ENCODE measurements at places on chromosomes 2 and 18.

- no peak for DNase-seq
These were observed 199.1 kb upstream of the SLC14A2 start for GRCh38 chr18:45416168-45416567.

GRCh38 chr2:217993817-217994463 is 8.9 kb downstream of the TNS1 start:
- DNase-seq: peak; percentile 32

GRCh38 chr18:38167623-38168022 is 602.0 kb upstream of the CELF4 start:
- no peak for DNase-seq

GRCh38 chr18:36533446-36534153 is 236.1 kb downstream of the FHOD3 start:
- no peak for DNase-seq

DNA sequence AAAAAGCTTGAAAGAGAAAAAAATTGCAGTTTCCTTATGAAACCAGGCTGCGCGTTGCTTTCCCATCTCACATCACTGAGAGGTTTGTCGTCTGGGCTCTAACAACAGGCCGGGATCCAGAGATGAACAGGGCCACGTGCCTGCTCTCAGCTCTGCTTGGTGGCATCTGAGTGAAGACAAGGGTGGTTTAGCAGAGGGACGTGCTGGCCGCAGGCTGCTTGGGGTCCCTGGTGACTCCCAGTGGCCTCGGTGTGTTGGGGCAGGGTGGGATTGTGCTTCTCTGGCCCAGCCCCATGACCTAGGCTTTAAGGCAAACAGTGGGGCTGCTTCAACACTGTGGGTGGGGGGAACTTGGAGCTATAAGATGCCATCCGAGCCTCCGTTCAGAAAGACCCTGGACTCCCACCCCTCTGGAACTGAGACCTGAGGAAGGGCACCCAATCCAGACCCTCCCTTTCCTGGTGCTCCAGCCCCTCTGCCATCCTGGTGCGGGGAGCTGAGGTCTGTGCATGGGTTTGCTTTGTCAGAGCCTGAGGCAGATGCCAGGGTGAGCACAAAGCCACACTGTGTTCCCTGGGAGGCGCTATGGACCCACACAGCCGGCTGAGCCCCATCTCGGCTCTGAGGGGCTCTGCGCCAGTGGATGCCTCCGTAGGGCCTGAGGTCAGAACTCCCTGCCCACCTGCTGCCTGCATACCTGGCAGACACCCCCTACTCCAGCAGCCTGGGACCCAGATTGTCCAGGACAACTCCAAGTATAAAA is 18.4 kb upstream of the HPCAL1 start:
- no peak for DNase-seq

- DNase-seq: no peak
These were observed 244.5 kb upstream of the ID2 start for GRCh38 chr2:8437228-8437948.

DNA sequence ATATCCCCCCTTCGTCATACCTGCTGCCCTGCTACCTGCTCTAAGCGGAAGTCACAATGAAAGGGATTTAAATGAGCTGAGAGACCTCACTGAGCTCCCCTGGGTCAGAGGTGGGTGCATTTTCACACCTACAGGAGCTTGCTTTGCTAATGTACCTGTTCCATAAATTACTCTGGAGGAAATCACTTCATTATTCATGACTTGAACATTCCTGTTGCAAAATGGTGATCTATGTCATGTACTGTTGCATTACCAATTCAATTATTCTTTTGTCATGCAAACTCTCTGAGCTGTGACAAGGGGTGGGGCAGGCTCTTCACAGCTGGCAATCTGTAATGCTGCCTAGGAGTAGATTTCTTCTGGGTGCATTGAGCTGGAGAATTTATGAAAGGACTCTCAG is 761.3 kb downstream of the TSN start:
- no peak for DNase-seq

GRCh38 chr2:71897137-71897480 is 250.6 kb downstream of the CYP26B1 start:
- DNase-seq: no peak

DNA sequence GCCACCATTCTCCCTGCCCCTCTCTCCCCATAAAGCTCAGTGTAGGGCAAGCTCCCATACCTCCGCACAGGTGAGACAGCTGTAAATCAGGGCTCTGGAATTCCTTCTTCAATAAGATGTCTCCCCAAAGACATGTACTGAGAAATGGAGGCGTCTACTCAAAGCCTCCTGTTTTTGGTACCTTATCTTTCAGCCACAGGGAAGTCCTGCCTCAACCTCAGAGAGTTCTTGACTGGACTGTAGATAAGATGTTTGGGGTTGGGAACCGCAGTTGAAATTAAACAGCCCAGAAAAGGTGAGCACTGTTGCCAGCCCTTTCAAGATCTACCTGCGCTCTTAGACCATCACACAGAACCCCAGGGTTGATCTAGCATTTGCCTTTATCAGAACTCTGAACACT is 1.4 kb upstream of the GALNT14 start:
- DNase-seq: no peak

DNA sequence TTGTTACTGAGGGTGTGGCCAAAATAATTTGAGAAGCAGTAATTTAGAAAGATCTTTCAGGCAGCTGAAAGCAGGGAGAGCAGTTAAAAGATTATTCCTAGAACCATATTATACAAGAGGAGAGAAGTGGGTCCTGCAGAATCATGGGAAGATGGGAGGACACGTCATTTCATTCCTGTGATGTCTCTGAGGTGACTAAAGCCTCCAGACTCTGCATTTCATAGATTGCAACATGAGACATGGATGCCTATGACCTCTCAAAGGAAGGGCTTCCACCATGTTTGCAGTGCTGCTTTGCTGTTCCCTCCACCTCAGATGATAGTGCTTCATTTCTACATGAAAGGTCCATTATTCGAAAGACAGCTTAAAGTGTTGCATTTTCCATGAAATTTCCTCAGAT is 788.4 kb downstream of the TSN start:
- no peak for DNase-seq

- DNase-seq: no peak
These were observed 42.1 kb downstream of the CALCRL start for GRCh38 chr2:187405921-187406320.

- no peak for DNase-seq
These were observed 23.4 kb downstream of the AMER3 start for GRCh38 chr2:130778781-130779180.

DNA sequence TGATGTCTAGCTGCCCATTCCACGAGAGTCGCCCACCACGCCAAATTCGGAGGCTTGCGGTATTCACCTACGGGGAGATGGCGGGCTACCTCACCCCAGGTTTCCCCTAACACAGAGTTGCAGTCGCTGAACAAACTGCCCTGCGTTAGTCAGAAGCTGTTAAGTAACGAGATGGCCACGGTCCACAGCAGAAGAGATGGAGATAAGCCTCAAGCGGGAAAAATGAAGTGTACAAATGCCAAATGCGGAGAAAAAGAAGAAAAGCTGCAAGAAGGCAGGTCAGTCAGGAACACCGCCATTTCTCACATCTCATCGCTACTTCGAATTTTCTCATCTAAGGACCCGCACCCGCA is 425 bp downstream of the ASB3 start:
- DNase-seq: no peak

- no peak for DNase-seq
These were observed 81.6 kb downstream of the EPB41L3 start for GRCh38 chr18:5462227-5462626.

- no peak for DNase-seq
These were observed 117.3 kb downstream of the THADA start for GRCh38 chr2:43478412-43479086.

- DNase-seq: no peak
These were observed 15.6 kb upstream of the ASAP2 start for GRCh38 chr2:9191041-9191481.

GRCh38 chr18:12394428-12394827 is 13.3 kb upstream of the PRELID3A start:
- no peak for DNase-seq

DNA sequence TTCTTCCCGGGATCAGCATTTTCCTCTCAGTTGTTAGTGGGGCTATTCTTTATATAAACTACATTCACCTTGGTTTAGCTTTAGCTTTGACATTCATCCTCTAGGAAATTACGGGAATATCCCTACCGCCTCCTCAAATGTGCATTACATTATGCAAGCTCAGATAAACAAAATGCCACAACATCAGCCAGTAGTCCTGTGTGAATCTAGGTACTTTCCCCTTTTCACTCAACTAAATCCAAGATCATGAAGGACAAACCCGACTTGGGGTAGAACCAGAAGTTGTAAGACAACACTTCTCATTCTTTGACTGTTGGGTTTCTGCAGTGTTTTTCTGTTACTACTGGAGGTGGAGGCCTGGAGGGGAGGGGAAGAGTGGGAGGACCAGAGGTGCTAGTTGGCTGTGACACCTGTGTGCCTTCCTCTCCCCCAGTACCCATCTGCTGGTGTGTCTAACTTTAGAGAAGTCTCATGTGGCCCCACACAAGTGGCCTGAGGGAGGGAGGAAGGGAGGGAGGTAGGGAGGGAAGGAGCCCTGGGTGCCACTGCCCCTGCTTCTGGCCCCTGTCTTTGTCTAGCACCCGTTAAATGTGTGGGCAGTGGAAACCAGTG is 84.8 kb upstream of the BCL2L11 start:
- DNase-seq: no peak

DNA sequence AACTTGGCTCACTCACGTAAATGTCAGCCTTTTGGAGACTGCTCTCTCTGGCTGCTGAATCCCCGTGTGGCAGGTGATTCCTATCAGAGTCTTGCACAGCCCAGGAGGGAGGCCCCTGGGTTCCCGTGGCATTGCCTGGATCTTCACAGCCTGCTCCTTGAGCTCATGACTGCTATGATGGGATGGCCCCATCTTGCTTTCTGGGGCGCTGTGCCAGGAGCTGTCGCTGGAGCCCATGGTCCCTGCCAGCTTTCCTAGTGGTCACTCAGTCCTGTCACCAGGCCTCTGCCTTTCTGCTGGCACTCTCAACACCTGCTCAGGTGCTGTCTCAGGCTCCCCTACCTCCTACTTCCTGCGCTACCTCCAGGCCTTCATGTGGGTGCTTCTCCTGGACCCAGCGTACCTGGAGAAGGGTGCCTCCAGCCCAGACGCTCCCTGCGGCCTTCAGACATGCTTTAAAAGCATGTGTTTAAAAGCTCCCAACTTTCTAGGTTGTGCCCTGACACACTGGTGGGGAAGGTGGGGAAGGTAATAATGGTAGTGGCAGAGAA is 110.1 kb downstream of the MCFD2 start:
- no peak for DNase-seq

DNA sequence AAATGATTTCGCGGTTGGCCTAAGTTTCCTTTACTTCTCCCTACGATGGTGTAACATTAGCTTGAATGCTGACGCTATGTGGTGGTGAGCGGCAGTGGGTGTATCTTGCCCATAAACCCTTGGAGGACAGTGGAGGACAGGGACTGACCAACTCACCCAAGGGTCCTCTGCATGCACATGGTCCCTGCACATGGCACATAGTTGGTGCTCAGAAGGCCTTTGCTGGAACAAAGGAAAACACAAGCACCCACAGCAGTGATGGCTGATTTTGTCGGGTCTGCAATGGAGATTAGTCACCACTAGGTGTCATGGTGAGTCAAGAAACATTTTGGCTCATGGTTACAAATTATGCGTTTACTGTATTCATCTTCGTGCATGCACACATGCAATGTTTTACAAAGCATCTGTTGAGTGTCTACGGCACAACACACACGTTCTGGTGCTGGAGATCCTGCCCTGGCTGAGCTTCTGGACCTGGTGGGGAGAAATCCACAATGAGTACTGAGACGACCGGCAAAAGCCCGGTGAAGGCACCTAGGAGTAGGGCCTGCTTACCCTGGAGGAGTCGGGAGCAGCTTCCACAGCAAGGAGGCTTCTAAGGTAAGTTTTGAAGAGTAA is 44.0 kb downstream of the PDCL3 start:
- DNase-seq: peak; percentile 57

DNA sequence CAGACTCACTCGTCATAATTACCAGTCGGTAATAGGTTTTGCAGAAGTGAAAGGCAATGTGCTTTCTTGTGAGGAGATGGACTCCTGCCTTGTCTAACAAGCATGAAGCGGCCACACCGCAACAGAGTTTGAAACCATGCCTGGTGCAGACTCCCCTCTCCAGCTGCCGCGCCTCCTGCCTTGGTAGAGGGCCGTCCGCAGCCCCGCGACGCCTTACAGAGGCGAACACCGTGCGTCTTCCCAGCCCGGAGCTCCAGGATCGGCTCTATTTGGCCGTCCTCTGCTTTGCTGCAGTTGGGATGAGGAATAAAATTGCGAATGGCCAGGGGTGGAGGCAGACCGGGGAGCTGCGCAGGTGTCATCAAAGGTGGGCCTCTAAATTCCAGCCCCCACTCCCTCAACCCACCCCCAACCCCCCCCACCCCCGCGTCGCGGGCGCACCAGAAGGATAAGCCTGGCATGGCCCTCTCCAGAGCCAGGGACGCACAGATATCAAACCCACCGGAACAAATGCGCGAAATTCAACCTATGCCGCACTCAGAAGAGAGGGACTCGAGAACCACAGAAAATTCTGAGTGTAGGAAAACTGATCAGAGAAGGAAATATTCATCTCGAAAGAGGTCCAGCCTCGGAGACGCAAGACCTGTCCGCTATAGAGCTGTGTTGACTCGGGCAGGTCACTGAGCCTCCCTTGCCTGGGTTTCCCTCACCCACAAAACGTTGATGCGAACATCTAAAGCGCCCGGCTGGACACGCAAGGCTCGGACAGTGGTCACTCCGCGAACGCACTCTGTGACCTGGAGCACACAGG is 1.1 kb downstream of the TRABD2A start:
- DNase-seq: peak; percentile 46

DNA sequence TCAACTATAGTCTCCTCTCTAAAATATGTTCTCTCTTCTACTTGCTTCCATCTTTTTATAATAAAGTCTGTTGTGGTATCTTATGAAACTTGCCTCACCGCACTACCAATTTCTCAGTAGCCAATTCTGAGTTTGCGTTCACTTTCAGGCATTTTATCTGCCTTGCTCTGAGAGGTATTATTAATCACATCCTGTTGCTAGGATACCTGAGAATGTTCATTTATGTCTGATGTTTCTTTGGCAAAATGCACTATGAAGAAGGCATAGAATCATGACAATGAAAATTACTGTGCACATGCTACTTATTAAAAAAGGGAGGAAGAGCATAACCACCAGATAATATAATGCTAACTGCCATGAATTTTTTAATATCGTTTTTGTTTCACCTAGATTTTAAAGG is 130.2 kb downstream of the CHST9 start:
- DNase-seq: no peak

- no peak for DNase-seq
These were observed 70.6 kb downstream of the SH3YL1 start for GRCh38 chr2:193141-193671.

DNA sequence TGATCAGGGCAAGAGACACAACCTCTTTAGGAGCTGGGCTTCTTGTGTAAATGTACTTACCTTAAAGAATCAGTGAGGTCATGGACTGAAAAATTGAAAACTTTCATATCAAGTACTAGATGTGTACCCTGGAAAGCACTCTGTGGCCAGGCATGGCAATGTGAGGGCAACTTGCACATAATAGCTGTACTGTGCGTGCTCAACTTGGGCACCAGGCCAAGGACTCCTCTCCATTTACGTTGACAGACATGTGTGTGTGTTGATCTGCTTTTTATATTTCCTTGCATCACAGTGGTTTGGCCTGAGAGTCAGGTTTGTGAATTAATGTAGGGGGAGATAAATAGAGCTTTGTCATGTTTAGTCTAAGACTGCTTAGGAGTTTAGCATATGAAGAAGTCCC is 669.5 kb upstream of the REG3G start:
- no peak for DNase-seq

GRCh38 chr2:15364561-15364960 is 196.6 kb downstream of the NBAS start:
- DNase-seq: no peak

GRCh38 chr2:195037045-195037444 is 620.0 kb upstream of the SLC39A10 start:
- no peak for DNase-seq

- no peak for DNase-seq
These were observed 795 bp upstream of the CAPN10 start for GRCh38 chr2:240585681-240586197.

Measured in CD4-positive, CD25-positive, alpha-beta regulatory T cell (primary cell).